ENCODE measurements at places on chromosomes 6 and 20.

- no peak for DNase-seq
Measured at GRCh38 chr20:19964289-19965265, 52.6 kb upstream of the NAA20 start.

DNA sequence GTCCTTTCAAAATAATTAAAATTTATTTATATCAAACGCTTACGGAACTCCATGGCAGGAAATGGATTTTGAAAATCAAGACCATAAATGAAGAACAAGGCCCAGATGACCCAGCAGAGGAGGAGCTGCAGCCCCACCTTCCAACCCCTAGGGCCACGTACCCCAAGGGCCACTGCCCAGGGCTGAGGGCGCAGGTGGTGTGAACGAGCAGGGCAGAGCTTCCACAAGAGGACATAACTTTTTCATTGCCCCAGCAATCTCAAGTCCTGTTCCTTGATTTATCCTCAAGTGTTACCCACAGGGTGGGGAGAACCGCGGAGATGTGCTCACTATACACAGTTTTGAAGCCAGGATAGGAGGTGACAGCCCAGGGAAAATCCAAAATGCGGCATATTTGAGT lies 42.8 kb downstream of the PSMG4 start:
- no peak for DNase-seq

DNA sequence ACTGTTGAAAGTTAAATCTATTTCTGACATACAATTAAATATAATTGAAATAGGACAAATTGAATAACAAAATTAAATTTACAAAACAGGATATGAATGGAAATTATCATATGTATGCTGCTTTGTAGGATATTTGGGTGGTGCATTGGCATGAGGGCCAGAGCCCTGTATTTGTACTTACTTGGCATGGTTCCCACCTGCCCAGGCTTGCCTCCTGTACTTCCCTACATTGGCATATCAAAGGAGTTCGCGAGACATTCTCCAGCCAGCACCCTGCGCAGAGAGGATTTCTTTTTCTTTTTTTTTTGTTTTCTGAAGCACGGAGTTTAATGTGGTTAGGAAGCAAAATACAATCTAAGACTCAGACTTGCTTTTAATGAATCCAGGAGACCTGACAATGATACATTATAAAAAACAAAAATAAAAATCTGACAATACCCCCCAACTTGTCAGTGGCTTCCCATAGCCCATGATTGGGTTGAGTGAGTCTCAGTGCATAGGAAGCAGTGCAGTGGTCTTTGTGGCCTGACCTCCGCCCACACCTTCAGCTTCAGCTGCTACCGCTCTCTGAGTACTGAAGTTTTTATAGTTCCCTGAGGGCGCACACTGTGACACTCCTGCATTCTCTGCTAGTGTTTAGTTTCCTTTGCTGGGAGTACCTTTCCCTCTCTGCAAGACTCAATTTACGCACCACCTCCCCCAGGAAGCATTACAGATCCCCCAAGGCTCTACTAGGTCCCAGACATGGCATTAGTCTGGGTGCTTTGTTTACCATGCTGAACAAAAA lies 440.8 kb downstream of the UTRN start:
- peak; percentile 29 for DNase-seq

DNA sequence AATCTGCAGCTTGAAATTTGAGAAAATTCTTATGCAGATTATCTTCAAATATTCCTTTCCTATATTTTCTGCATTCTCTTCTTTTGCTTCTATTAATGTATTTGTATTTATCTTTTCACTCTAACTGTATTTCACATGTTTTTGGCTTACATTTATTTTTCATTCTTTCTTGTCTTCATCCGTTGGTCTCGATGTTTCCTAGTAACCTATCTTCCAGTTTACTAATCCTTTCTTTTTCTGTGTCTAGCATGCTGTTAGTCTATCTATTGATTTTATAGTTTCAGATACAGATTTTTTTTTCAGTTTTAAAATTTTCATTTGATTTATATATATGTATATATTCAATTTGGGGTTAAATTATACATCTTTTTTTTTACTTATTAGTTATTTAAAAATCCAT lies 556.2 kb downstream of the RFPL4B start:
- no peak for DNase-seq

GRCh38 chr20:235891-236290 lies 8.8 kb downstream of the DEFB129 start:
- no peak for DNase-seq

- peak; percentile 54 for DNase-seq
Measured at GRCh38 chr20:2780948-2781347, 19.5 kb downstream of the CPXM1 start.

DNA sequence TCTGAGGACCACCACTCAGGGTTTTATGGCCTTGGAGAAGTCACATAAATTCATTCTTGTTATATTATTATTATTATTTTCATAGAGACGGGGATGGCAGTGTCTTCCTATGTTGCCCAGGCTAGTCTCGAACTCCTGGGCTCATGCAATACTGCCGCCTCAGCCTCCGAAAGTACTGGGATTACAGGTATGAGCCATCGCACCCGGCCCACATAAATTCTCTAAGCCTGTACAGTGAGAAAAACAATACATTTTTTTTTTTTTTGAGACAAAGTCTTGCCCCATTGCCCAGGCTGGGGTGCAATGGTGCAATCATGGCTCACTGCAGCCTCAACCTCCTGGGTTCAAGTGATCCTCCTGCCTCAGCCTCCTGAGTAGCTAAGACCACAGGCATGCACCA lies 753 bp upstream of the FASTKD5 start:
- no peak for DNase-seq

- DNase-seq, result no peak
Measured at GRCh38 chr6:74492587-74492986, 713.3 kb downstream of the COL12A1 start.

- DNase-seq, result no peak
Measured at GRCh38 chr6:16690608-16691142, 70.6 kb downstream of the ATXN1 start.

- no peak for DNase-seq
Measured at GRCh38 chr6:151242420-151242861, 2.7 kb downstream of the AKAP12 start.

DNA sequence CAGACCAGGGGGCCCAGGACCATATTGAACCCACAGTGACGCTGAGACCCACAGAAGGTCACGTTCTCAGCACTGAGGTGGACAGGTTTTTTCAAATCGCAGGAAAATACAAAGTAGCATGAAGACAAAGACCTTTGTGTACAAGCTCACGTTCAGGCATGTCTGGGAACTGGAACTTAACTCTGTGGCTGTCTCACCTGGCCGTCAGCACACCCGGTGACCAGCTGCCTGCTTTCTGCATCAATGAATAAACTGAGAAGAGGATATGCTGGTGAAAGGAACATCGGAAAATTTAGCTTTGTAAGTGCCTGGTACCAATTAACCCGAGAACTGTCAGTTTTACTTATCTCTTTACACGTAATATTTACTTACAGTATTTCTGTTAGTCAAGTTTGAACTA lies 36.5 kb downstream of the WDR27 start:
- DNase-seq, result no peak
